ENCODE measurements at places on chromosomes 2 and 18.

GRCh38 chr18:42730272-42730671, 385.2 kb downstream of the RIT2 start:
- DNase-seq, result no peak

- no peak for DNase-seq
Observed at GRCh38 chr2:175883586-175884194, 118.4 kb downstream of the LNPK start.

GRCh38 chr2:102788216-102788884, 26.5 kb downstream of the TMEM182 start:
- no peak for DNase-seq

- DNase-seq, result no peak
Observed at GRCh38 chr2:54724560-54725342, 1.3 kb downstream of the EML6 start.

- no peak for DNase-seq
Observed at GRCh38 chr2:133586978-133587377, 18.7 kb upstream of the NCKAP5 start.

GRCh38 chr2:107380912-107381311, 445.8 kb upstream of the RGPD4 start:
- no peak for DNase-seq

DNA sequence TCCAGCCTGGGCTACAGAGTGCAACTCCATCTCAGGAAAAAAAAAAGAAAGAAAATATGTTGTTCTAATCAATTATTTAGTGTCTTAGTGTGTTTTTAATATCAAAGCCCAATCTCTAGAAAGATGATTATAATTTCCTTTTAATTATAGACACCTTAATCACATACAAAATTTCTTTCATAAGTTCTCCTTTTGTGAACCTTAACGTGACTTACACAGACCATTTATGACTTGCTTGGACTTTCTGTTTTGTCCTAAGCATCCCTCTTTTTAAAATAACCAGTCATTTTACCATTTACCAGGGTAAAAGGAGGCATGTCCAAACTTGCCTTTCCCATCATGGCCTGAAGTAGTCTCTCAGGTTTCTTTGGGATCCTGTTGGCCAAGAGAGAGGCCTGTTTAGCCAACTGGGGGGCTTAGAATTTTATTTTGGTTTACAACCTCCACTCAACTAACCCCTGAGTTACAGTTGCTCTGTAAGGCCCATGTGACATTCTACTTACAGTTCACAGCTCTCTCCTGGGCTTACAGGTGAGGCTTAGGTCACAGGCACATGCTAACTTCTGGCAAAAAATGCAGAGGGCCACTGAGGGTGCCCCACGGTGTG, 23.9 kb upstream of the GPR155 start:
- no peak for DNase-seq

GRCh38 chr2:239081622-239082021, 233.7 kb downstream of the TWIST2 start:
- DNase-seq, result no peak

- DNase-seq, result no peak
Observed at GRCh38 chr2:239399921-239400595, 762 bp downstream of the HDAC4 start.

GRCh38 chr18:58300867-58301266, 256.8 kb downstream of the NEDD4L start:
- DNase-seq, result no peak

- DNase-seq, result no peak
Observed at GRCh38 chr2:240591784-240592183, 5.2 kb downstream of the CAPN10 start.

DNA sequence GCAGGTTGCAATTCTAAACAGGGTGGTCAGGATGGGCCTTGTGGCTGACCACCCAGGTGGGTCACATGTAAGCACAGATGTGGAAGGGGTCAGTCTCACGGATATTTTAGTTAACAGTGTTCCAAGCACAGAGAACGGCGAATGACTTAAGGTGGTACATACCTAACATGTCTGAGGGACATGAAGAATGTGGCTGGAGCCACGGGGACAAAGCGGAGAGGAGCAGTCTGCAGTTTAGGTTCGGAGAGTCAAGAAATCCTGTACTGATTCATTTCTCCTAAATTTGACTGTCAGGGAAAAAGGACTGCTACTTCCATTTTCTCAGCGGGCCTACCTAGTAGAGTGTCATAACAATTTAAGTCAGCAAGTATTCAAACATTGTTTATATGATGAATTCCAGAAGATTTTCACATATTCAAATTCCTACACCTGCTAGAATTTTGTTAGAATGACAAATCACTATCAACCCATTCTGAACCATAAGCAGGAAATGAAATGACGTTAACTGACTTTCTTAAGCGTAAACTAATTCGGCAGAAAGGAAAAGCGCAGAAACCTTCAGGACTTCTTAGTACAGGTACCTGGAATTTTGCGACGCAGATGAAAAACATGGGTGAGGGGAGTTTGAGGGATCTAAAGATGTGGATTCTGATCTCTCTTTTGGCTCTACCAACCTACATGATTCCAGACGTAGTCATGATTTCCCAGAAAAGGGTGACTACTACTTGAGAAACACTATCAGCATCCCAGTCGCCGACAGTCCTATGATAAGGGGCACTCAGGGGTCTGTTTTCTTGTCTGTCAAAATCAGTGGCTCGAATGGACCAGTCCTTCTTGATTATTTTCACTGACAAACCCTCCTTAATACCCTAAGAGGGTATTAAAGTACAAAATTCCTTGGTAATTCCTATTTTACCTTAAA, 41.3 kb downstream of the PTPN2 start:
- DNase-seq, result no peak

DNA sequence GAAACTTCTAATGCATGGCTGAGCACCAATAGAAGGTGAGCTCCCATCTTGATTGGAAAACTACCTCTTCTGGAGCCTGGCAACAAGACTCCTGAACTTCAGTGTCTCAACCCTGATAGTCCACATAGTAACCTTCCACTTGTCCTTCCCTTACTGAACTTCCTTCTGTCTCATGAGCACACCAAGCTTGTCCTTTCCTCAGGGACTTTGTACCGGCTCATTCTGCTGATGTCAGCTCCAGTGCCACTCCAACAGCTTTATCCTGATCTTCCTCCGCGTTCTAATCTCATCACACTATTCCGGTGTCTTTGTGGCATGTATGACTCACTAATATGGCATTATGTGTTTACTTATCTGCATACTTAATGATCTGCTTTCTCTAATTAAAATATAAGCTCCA, 862.0 kb upstream of the ID2 start:
- no peak for DNase-seq

DNA sequence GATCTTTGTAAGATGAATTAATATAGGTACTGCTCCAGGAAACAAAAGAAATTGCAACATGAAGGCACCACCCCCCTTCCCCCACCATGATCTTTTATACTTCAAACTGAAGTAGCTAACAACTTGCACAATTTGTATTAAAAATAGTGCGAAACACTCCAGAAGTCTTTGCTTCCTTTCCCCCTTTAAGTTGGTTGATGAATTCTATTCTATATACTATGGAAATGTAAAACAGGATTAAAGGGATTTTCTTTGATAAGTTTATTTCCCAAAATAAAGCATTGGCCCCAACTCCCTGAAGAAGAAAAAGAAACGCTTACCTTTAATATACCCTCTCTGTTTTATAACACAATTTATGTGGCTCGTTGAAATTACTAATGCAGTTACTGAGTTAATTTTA, 227.1 kb downstream of the ARHGAP15 start:
- DNase-seq, result no peak

GRCh38 chr18:48079885-48080284, 149.4 kb upstream of the SMAD2 start:
- no peak for DNase-seq

GRCh38 chr2:26610504-26611335, 30.4 kb downstream of the CIB4 start:
- no peak for DNase-seq

DNA sequence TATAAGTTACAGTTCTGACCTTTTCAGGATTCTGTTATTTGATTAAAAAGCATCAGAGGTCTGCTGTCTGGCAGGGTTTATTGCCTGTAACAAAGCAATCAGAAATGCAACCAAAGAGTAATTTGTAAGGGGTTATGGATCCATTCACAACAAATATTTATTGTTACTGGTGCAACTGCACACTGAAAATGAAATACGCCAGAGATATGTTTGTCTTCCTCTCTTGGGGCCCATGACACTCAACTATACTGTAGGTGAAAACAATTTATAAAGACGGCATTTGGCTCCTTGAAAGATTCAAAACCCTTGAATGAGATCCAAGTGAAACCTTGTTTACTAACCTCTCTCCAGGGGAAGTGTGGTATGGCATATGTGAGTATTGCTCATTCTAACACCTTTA, 452.2 kb downstream of the MBD2 start:
- no peak for DNase-seq

DNA sequence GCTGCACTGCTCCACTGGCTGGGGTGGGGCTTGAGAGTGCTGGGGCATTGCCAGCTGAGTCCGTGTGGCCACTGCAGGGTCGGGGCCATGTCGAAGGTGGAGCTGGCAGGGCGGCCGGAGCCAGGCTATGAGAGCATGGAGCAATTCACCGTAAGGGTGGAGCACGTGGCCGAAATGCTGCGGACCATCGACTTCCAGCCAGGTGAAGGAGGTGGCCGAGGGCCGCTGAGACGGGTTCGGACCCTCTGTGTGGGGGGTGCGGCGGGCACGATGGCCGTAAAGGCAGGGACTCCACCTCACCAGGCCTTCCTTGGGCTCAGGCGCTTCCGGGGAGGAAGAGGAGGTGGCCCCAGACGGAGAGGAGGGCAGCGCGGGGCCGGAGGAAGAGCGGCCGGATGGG, 2.1 kb downstream of the UCN start:
- no peak for DNase-seq

GRCh38 chr2:112728378-112729175, 7.8 kb downstream of the NT5DC4 start:
- DNase-seq, result no peak

DNA sequence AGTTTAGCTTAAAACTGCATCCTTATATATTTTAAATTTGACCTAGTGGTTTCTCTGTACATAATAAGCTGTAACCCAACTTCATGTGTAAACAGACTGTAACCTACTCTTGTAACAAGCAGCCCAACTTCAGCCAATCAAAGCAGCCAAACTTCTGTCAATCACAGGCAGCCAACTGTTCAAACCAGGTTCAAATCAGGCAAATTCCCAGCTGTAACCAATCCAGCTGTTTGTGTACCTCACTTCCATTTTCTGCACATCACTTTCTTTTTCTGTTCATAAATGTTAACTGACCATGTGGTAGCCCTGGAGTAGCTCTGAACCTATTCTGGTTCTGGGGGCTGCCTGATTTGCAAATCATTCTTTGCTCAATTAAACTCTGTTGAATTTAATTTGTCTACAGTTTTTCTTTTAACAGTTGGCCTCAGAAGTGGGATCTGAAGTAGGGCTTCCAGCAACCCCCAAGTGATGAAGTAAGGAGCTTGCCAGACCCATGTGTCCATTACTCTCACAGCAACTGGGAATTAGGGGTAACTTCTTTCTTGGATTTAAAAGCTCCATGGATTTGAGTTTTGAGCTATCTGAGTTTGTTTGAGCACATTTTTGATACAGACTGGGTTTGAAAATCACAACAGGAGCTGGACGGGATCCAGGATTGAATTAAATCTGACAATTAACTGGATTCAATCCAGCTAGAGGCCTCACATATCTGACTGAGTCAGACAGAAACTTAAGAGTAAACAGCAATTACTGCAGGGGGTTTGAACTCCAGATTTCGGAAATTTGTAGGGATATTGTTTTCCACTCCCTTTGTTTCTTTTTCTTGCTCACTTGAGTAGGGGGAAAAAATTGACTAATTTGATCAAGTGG, 1569.7 kb upstream of the SLC39A10 start:
- DNase-seq, result no peak

GRCh38 chr2:24482251-24482971, 8.6 kb upstream of the NCOA1 start:
- DNase-seq, result no peak

GRCh38 chr2:174014699-174015070, 49.5 kb upstream of the SP3 start:
- no peak for DNase-seq

All from NCI-H1436 treated with DMSO at 0.1 percent for 48 hours (cell line).